ENCODE measurements at places on chromosomes 5 and 9.

GRCh38 chr5:79743846-79744605, 54.4 kb downstream of the CMYA5 start:
- DNase-seq = no peak

DNA sequence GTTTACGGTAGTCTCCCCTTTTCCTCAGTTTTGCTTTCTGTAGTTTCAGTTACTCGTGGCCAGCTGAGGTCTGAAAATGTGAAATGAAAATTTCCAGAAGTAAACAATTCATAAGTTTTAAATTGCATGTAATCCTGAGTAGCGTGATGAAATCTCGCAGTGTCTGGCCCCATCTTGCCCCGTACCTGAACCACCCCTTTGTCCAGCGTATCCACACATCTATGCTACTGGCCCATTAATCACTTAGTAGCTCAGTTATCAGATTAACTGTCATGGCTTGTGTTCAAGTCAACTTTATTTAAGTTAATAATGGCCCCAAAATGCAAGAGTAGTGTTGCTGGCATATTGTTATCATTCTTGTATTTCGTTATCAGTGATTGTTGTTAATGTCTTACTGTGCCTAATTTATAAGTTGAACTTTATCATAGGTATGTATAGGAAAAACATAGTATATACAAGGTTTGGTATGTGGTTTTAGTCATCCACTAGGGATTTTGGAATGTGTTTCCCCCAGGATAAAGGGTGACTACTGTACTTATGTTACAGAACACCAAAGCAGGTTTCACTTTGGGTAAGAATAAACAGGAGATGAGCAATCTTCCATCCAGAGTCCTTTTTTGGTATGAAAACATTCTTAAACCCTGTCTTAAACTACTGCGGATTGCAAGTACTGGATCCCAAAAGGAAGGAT, 118.4 kb upstream of the KCNN2 start:
- no peak for DNase-seq

GRCh38 chr9:76905791-76906646, at the start of gene PRUNE2:
TSS of gene PRUNE2 (minus strand) at chr9:76906114. CDS start at chr9:76905963, 151 bp downstream.
- DNase-seq = peak; percentile 7

GRCh38 chr5:37667846-37668245, 172.0 kb downstream of the GDNF start:
- DNase-seq = no peak

- DNase-seq = no peak
Measured at GRCh38 chr9:546797-547223, 294.7 kb upstream of the DMRT1 start.

DNA sequence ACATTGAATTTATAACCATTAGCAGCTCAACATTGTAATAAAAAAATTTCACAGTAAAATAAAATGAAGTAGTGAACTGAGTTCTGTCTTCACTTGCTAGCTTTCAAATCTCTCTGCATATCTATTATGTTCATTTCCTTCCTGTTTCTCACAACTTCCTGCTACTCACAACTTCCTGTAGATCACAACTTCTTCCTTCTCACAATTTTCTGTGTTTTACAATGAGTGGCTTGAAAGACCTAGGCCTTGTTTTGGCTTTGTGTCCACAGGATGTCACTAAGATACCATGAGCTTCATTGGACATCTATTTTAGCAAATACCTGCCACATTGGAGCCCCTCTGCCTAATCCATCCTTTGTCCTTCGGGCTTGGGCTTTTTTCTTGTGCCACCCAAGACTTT, 480.3 kb upstream of the ADAMTS16 start:
- DNase-seq = no peak

- DNase-seq = no peak
Measured at GRCh38 chr9:115946530-115946929, 207.1 kb upstream of the PAPPA start.

GRCh38 chr5:107296572-107296971, 374.2 kb downstream of the EFNA5 start:
- no peak for DNase-seq

- DNase-seq = no peak
Measured at GRCh38 chr5:172274951-172275753, 8.4 kb downstream of the UBTD2 start.

GRCh38 chr9:1505489-1505888, 455.3 kb downstream of the DMRT2 start:
- no peak for DNase-seq

DNA sequence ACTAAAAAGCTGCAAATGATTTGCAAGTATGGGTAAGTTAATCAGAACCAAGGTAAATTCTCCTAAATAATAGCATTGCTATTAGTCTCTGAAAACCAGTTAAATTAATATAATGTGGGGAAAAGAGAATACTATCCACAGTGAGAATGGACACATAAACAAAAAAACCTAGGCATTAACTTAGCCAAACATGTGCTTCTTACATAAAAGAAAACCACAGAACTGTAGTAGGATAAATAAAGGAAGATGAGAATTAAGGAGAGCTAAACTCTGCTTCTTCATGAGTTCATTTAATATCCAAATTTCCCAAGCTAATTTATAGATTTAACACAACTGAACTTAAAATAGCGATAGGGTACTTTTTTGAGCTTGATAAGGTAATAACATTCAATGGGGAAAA, 31.8 kb downstream of the ABCA1 start:
- DNase-seq = no peak

DNA sequence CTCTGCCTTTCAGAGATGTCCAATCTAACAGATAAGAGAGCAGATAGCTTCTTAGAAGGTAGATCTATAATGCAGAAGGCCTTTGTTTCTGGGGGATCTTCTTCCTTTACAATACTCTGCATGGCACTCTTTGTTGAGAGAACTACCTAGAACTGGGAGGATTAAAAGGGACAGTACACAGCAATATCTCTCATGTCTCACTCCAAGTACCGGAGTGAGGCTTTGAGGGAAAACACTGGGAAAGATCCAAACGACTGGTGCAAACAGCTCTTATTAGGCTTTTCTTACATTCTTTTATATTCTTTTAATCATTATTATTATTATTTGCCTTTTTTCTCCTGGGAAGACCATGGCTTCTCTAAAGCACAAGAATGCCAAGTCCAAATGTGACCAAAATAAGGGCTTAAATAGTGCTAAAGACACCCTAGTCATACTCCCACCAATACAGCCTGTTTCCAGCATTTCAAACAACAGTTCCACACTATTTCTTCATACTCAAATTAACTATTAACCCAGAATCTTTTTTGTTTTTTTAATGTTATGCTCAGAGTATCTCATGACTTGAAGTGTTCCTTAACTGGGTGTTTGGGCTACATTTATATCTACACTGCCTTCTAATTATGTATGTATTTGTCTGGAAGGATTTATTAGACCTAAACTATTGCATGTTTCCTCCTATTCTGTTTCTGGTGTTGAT, 52.7 kb downstream of the ABHD17B start:
- no peak for DNase-seq

DNA sequence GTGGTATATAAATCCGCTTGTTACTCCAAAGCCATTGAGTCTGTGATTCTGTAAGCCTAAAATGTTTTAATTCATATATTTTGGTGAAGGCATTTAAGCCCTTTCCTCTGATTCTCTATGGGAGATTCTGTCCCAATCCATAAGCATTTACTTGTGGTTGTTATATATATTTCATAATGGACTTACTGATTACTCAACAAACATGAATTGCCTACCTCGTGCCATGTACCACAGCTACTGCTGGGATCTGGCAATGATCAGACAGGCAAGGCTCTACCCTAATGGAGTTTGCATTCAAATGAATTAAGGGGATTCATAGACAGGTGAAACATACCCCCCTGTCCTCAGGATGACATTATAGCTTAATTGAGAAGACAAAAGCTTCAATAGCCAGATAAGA, 54.5 kb downstream of the C9orf152 start:
- DNase-seq = no peak

GRCh38 chr5:87640902-87641301, 228.2 kb upstream of the CCNH start:
- no peak for DNase-seq

- no peak for DNase-seq
Measured at GRCh38 chr5:169494383-169494935, 89.1 kb upstream of the SPDL1 start.

DNA sequence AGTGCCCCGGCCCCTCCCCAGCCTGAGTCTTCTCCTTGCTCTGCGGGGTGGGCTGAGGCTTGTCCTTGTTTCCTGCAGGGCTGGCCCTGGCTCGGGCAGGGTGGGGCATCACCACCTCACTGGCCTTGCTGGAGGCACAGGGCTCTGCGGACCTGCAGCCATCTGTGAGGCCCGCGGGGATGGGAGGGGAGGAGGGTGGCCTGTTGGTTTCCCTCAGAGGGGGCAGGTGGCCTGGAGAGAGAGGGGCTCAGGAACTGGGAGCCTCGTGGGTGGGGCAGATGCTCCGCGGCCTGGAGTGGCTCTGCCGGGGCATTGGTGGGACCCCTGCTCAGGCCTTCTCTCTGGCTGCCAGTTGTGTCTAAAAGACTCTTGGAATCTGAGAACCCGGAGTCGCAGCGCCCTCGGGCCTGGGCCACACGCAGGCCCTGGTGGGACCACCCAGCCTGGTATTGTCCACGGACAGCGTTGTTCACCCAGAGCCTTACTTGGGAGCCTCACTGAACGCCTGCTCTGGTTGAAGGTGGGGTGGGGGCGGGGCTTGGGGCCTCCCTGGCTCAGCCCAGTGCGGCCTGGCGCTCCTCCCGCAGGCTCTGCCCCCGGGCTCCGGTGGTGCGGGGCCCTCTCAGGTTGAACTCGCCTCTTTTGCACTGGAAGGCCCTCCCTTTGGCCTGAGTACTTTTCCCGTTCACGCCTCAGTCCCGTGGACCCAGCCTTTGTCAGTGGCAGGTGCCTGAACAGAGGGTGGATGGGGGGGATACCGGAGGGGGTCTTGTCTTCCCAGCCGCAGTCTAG, 111.3 kb downstream of the RXRA start:
- DNase-seq = no peak

- DNase-seq = no peak
Measured at GRCh38 chr9:113616116-113616515, 152.6 kb downstream of the RGS3 start.

DNA sequence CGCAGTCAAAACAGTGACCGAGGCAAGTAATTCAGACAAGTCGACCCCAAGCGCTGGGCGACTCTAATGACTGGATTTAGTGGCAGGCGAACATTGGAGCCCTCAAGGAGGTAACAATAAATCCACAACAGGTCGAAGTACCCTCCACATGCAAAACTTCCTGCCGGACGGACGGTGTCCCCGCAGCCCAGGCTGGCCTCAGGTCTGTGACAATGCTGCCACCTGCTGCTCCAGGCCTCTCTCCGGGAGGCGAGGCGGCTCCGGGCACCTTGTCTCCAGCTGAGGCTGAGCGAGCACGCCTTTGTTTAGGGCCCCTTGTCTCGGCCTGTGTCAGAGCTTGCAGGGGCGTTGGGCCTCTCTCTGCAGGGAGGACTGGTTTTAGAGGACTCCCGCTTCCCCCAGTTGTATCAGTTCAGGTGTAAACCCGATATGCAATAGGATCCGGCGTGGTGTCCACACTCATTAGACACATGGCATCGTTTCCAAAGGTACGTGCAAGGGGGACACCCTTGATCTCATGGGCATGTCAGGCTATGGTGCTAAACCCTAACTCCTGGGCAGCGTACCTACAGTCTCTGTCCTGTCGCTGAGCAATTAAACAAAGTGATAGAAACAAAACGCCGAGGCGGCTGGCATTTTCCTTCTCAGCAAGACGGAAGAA, 628.0 kb upstream of the ADAMTS16 start:
- DNase-seq = no peak

DNA sequence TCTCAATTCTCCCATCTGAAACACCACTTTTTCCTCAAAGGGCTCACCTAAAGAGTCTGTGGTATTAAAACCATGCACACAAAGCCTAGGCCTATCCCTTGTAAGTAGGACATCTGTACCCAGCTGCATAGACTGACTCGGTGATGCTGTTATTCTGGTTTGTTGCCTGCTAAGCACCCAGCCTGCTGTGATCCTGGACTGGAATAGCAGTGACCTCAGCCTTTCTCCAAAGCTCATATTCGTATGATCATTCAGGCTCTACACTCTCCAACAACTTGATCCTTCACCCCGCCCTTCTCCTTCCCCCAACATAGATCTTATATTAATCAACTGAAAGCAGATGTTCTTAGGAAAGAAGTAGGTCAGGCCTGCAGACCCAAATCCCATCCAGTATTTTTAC, 81.4 kb upstream of the WWC1 start:
- no peak for DNase-seq

GRCh38 chr9:16364347-16364746, 506.1 kb downstream of the BNC2 start:
- DNase-seq = no peak

DNA sequence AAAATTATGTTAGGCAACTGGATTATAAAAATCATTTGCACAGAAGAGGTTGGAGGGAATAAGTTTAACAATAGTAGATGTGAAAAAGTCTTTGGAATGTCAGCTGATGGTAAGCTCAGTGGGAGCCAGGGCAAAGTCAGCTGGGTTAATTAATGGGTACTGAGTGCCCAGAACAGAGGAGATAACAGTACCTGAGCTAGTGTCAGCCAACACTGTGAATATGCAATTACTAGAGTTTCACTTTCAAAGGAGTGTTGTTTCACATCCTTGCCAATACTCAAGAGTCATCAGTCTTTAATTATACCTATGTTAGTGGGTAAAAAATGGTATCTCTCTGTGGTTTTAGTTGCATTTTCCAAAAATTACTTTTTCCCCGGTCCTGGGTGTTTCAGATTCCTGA, 135.1 kb downstream of the KIF4B start:
- no peak for DNase-seq

DNA sequence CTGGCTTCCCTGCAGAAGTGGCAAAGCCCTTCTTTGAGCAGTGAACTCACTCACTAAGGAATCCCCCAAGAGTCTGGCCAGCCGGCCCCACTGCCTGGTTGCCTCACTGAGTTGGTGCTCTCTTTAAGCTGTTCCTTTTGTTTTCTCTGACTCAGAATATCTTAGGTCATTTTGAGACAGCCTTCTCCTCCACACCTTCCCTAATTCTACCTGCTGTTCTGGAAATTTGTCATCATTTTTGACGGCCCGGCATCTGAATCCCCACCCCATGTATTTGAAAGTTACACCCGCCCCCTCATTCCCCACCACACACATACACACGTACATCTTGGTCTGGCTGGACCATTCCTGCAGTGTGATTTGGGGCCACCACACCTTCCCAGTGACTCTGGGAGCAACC, 41.8 kb downstream of the FGF1 start:
- no peak for DNase-seq

DNA sequence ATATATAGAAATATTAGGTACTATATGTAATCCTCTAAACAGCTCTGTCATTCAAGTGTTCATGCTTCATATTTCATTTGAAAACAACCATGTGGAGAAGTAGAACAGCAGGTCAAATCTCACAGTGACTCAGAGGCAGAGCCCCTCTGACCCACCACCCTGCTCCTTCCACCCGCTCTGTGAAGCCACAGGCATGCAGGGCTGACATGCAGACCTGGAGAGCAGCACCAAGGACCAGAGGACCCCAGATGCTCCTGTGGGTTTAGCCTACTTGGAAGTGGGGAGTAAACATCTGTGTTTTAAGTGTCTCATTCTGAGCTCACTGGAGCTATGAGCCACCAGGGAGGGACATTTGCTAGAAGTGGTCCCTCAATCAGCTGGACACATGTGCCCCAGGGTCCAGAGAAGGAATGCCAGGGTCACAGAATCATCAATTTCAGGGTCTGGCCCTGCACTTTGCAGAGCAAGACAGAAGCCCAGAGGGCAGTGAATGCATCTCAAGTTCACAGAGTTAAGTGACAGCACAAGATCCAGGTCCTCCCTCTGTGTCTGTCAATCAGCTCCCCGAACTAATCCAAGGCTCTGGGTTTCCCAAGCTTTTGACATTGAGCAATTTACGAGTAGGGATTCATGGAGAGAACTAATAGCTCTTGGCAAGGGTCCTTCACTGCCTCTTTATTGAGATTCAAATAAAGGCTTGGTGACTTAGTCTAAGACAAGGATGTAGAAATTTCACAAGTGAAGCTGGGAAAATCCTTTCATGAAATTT, 441.1 kb downstream of the SEMA5A start:
- DNase-seq = no peak
